ENCODE measurements at places on chromosomes 3 and 15. TPM values are rescaled to one million over a fixed set of nuclear protein-coding genes. Genes with fewer than 3 reads are reported as not detected.

DNA sequence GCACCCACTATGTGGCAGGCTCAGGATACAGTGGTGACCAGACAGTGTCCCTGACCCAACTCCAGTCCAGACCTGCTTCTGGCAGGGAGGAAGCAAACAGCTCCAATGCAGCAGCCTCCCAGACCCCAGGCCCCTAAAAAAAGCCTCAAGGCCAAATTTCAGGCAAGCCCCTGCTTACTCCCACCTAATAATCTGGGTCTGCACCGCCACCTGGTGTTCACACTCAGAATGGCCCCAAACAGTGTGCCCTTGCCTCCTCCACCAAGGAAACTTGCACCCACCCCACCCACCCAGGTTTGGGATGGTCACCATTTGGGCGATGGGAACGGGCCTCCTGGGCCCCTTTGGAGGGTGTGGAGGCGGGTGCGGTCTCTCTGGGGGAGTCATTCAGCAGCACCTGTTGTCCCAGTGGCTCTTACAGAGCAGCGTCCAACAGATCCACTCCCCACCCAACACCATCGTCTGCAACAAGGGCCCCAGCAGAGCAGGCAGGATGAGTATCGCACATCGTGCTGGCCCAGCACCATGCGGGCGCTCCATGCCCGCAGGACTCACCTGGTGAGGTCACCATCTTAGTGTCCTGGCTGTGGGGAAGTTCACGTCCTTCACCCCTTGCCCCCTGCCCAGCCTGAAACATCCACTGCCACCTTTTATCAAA lies 17.3 kb downstream of the C3orf18 start:
- peak; percentile 86 for DNase-seq

GOLGA8O gene
- 0.26 TPM for polyA plus RNA-seq

DNA sequence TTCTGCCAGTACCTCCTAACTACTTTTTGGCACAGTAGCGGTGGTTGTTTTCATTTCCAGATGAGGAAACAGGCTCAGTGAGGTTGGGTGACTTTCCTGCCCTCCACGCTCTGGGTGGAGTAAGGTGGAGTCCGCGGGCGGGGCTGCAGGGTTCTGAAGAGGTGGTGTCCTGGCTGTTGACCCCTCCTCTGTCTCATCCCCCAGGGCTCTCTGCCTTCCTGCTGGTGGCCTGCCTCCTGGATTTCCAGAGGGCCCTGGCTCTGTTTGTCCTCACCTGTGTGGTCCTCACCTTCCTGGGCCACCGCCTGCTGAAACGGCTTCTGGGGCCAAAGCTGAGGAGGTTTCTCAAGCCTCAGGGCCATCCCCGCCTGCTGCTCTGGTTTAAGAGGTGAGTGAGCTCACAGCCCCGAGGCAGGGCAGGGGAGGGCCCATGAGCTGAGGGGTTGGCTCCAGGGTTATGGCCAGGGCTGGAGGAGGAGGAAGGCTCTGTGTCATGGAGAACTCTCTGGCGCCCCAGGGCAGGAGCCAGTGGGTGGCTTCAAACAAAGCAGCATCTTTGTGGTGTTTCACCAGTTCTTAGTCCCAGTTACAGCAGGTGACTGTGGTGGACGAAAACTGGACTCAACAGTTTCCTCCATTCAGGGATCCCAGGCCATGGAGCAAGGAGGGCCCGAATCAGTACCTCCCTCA lies 10.4 kb downstream of the SLC28A1 start:
- no peak for DNase-seq

DNA sequence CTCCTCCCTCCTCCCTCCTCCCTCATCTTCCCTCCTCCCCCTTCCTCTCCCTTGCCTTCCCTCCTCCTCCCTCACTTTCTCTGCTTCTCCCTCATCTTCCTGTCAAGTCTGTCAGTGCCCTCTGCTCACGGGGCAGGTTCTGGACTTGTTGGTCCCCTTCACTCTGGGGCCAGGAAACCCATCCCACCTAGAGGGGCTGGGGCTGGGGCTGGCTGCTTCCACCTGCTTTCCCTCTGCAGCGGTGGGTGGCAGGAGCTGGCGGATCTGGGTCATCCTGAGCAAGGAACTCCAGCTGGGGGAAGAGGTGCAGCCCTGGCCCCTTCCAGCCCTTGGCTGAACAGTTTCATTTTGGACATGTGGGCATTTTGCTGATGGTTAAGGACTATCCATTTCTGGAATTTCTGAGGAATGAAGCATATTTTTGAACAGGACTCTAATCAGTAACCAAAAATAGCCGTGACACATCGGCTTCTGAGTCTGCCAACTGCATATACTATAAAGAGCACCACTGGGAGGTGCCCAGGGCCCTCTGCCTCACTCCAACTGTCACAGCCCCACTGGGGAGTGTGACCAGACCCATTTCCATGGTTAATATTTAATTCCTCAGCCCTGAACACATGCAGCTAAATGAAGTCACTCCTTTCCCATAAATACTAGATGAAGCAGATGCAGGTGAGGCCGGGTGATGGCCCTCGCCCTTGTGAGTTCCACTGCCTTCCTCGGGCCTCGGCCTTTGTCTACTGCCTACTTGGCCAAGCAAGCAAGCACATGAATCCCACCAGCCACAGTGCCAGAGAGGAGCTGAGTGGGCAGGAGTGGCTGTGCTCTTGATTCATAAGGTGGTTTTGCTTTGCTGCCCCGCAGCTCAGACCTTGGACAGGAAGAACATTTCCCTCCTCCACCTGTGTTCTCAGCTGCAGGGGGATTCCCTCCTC lies 39.8 kb downstream of the CHDH start:
- no peak for DNase-seq

All from SK-N-SH (cell line).